ENCODE measurements at places on chromosomes 2 and 18.

DNA sequence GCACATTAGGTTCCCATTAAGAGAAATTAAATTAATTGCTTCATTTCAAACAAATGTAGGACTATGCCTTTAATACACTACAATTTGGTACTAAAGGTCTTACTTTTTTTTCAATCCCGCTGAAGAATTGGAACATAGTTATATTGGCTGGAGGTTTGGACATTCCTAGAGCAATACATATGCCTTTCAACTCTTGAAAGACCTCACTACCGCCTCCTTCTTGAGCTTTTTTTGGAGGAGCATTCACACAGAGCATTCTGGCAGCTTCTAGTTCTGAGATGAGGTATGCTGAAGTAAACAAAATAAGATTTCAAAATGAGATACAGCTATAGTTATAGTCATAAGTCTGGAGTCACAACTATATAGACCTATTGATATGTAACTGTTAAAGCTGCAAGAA lies 10.9 kb downstream of the FAM98A start:
- DNase-seq = no peak

- DNase-seq = no peak
Observed at GRCh38 chr18:23380001-23380550, 73.0 kb upstream of the RIOK3 start.

DNA sequence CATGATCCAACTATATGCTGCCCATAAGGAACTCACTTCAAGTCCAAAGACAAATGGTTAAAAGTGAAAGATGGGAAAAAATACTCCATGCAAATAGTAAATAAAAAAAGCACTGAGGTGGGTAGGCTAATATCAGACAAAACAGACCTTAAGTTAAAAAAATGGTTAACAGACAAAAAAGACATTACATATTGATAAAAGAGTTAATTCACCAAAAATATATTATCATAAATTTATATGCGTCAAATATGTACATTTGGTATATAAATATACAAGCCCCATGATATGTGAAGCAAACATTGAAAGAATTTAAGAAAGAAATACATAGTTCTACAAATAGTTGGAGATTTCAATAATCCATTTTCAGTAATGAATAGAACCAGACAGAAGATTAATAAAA lies 31.0 kb downstream of the ROCK1 start:
- DNase-seq = no peak

GRCh38 chr2:228768818-228769217 lies 502.3 kb downstream of the PID1 start:
- no peak for DNase-seq

DNA sequence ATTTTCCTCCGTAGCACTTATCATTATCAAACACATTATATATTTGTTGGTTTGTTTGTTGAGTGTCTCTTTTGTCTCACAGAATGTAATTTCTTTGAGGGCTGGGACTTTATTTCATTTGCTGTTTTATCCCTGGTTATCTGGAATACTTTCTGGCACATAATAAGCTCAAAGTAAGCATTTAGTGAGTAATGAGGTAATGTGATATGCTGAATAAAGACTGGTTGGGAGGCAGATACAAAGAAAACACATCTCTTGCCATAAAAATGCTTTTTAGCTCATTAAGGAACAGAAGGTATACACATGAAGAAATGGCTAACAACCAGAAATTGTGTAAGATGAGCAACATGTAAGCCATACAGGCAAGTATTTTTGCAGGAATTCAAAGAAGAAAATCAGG lies 1411.8 kb downstream of the LRP1B start:
- DNase-seq = no peak

GRCh38 chr2:231290321-231291015 lies 92.0 kb downstream of the ARMC9 start:
- DNase-seq = no peak

DNA sequence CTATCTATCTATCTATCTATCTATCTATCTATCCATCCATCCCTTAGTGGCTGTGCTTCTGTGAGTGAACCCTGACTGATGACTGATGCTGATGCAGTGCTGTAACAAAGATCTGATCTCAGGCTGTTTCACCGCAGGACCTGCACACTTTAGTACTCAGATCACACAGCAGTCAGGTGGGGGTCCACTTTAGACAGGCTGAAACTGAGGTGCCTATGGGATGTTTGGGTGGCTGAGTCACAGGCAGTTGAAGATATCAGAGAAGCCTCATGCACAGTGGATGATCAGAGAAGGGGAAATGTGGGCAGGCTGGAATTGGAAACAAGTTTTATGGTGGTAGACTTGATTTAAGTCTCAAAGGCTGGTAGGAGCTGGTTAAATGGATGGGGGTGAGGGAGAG lies 156.4 kb downstream of the INSIG2 start:
- no peak for DNase-seq

- DNase-seq = no peak
Observed at GRCh38 chr2:118627156-118627555, 220.3 kb downstream of the EN1 start.

GRCh38 chr2:159497256-159497655 lies 119.1 kb downstream of the BAZ2B start:
- no peak for DNase-seq

- DNase-seq = no peak
Observed at GRCh38 chr2:4420032-4420431, 716.7 kb downstream of the DCDC2C start.

DNA sequence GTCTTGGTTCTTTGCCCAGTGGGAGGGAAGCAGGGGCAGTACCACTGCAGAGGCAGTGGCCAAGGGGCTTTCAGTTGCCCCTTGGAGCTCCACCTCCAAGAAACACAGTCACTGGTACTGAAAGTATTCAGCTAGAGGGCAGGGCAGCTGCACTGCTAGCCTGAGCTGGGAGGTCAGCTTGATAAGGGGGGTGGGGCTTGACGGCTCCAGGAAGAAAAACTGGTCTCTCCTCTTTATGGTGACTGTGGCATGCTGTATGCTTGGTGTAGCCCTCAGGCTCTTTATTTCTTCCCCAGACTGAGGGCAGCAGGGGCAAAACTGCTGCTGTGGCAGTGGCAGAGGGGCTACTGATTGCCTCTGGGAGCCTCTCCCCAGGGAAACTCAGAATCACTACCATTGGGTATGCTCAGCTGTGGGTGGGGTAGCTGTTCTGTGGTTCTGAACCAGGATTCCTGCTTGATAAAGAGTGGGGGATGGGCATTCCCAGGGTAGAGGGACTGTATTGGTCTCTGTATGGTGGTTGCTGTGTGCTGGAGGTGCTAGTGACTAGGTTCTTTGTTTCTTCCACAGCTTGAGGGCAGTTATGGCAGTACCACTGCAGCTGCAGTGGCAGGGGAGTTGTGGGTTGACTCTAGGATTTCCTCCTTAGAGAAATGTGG lies 134.6 kb upstream of the SCN7A start:
- no peak for DNase-seq

- DNase-seq = no peak
Observed at GRCh38 chr2:145095641-145096435, 575.9 kb upstream of the ZEB2 start.

DNA sequence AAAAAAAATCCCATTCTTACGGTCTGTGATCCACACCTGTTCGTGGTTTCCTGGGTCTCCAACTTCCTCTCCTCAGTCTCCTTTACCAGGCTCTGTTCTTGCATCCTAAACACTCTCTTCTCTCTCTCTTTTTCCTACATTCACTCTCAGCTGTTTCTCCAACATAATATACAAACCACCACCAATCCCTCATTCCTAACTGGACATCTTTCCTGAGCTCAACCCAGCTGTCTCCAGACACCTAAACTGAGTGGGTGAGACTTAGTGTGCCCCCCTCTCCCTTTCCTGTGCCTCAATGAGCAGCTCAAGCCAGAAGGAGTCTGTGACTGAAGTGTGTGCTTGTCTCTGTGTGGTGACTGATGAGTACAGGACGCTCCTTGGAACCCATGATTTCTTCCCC lies 59.4 kb downstream of the LIPG start:
- no peak for DNase-seq

DNA sequence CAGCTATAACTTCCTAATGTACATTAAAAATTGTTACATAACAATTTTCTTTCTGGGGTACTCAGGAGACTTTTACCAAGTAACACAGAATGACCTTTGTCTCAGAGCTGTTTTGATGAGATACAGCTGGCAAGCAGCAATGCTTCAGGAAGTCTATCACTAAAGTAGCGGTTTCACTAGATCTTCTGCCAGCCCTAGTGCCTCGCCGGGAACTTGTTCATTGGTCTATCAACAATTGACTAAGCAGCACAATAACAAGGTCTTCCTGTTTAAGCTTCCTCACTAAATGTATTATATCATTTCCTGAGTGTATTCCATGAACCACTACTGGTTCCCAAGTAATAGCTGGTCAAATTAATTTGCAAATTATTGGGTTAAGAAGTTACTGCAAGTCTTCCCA lies 69.2 kb downstream of the TRIP12 start:
- DNase-seq = peak; percentile 47

GRCh38 chr2:217671871-217672270 lies 330.9 kb downstream of the TNS1 start:
- DNase-seq = no peak

DNA sequence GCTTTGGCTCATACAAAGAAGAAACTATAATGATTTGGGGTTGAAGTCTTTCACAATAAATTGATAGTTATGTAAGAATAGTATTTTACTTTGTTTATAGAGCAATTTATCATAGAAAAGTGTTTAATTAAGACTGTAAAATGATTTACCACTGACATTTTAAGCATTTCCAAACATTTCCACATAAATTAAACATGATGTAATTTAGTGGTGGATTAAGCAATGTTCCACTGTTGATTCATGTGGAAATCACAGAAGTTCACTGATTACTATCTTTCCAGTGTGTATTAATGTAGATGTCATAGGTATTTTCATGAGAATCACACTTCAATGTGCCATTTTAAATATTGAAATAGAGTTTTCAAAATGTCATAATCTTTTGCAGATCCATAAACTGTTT lies 40.1 kb upstream of the GRB14 start:
- DNase-seq = no peak

GRCh38 chr18:68676913-68677312 lies 38.0 kb downstream of the TMX3 start:
- no peak for DNase-seq

DNA sequence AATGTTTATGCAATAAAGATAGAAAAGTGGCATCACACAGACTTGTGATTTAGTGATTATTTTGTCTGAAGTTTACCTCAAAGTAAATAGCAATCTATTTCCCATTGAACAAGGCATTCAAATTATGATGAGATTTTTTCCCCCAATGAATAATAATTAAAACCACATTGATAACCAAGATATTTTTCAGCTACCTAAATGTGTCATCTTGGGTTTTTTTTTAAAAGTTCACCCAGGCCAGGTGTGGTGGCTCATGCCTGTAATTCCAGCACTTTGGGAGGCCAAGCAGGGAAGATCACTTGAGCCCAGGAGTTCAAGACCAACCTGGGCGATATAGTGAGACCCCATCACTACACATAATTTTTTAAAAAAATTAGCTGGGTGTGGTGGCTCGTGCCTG lies 27.0 kb downstream of the MYOM1 start:
- DNase-seq = no peak
